C1 segment of cervical spinal cord (tissue), 14 donors: ENCODE measurements at places on chromosomes 5 and 9.

DNA sequence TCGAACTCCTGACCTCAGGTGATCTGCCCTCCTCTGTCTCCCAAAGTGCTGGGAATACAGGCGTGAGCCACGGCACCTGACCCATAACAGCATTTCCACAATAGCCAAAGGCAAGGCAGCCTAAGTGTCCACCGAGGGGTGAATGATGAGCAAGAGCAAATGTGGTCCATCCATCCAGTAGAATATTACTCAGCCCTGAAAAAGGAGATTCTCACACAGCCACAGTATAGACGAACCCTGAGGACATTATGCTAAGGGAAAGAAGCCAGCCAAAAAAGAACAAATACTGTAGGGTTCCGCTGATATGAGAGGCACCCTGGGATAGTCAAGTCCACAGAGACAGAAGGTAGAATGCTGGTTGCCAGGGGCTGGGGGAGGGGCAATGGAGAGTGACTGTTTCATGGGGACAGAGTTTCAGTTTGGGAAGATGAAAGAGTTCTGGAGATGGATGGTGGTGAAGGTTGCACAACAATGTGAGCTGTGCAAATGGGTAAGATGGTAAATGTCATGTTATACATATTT lies 7.0 kb downstream of the LAMC3 start:
- DNase-seq = no peak

DNA sequence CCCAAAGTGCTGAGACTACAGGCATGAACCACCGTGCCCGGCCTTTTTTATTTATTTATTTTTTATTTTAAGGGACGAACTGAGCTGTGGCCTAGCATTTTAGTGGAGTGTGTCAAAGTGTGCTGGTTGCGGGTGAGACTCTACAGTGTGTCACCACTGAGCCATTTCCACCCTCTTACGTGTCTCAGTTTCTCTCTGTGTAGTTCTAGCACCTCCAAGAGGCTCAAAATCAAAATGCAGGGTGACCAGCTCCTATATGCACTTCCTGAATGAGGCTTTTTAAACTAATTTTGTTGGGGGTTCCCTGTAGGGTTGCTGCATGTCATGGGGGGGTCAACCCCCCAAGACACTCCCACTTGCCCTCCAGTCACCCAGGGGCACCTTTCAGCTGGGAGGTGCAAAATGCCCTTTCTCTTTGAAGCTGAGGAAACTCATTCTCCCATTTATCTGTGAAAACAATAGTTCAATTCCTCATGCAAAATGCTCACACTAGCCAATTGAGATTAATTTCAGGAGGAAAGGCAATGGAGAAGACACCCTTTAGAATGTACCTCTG lies 69.3 kb downstream of the COL15A1 start:
- DNase-seq = no peak

GRCh38 chr5:169801324-169801777 lies 164.3 kb downstream of the DOCK2 start:
- no peak for DNase-seq

DNA sequence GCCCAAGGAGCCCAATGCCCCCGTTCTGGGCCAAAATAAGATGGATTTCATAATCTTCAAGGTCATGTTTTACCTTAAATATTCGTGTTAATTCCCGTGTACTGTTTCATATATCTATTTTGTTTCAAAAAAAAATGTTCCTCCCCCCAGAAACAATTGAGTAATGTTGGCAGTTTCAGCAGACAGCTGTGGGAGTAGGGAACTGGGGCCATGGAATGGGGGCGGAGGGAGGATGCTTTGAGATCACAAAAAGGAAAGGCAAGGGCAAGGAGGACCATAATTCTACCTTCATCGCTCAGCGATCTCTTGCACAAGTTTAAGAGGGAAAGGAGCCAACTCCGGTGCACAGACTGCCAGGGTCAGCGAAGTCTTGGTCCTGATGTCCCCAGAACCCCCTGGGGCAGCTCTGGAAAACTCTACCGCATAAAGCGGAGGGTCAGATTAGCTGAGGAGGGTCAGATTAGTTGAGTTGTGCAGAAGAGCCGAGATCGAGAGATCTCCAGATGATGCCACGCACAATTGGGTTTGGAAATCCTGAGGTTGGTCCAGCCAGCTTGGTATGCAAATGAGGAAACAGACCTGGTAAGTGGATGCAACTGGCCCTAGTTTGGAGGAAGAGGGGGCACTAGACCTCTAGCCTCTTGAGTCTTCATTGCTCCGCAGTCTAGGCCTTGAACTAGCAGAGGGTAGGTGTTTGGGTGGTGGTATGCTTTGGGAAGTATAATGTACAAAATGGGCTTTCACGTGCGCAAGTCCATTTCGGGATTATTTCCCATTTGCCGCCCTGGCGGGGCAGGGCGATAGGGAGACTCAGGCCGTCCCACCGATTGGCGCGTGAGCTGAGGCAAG lies 24.0 kb downstream of the CDKN2A start:
- DNase-seq = no peak

DNA sequence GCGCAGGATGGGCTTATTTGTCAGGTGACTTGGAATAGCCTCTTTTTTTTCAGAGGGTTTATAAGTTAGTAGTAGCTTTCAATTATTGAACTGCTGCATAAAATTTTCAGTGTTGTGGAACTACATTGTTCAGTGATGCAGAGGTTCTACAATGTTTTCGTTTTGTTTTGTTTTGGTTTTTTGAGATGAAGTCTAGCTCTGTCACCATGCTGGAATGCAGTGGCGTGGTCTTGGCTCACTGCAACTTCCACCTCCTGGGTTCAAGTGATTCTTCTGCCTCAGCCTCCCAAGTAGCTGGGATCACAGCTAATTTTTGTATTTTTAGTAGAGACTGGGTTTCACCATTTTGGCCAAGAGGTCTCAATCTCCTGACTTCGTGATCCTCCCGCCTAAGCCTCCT lies 22.0 kb downstream of the NUP188 start:
- no peak for DNase-seq
